ENCODE measurements at places on chromosomes 3 and 15.
A peak's percentile ranks its signal among the peaks of the same experiment; 100 is the strongest.

GRCh38 chr3:169232863-169233262, 430.6 kb downstream of the MECOM start:
- no peak for ATAC-seq

- no peak for ATAC-seq
Measured at GRCh38 chr3:30263925-30264313, 342.5 kb upstream of the TGFBR2 start.

DNA sequence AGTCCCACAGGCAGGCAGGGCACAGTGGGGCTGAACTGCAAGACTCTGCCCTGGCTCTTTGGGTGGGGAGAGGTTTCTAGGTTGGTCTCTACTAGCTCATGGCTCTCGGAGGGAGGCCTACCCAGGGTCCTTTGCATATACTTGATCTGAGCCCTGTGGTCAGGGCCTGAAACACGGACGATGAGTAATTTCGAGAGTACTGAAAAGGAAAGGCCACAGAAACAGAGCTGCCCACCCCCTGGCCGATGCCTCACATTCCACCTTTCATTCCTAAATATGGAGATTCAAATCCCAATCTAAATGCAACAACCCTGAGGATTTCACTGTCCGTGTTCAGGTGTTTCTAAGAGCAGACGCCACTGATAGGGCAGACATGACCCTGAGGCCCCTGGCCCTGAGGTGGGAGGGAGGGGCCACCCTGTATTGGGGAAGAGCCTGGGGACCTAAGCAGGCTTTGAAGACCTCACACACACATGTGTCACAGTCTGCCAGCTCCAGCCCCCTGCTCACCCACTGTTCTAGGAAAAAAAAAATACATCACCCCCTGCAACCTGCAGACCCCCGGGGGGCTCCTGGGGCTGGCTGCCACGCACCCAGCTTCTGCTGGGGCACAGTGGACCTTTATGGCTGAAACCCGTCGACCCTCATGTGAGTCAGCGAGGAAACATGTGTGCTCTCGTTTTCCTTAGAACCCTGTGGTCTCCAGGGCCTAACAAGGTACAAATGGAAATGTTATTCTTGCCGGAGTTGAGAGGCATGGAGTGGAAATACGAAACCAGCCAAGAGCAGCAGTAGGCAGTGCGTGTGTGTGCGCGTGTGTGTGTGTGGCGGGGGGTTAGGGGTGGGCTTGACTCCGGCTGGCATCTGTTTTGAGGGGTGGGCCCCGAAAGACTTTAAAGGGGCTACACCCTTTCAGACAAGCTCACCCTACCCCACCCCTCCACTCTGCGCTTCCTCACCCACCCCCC, 112.7 kb downstream of the CHSY1 start:
- ATAC-seq: no peak

GRCh38 chr15:27723821-27724220, 375.3 kb downstream of the OCA2 start:
- no peak for ATAC-seq

DNA sequence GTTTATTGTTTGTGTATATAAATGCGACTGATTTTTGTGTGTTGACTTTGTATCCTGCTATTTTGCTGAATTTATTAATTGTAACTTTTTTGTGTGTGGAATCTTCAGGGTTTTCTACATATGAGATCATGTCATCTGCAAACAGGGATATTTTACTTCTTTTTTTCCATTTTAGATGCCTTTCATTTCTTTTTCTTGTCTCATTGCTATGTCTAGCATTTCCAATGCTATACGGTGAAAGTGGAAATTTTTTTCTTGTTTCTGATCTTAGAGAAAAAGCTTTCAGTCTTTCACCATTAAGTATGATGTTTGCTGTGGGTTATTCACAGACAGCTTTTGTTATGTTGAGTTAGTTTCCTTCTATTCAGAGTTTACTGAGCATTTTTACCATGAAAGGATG, 31.4 kb downstream of the COMMD2 start:
- no peak for ATAC-seq

DNA sequence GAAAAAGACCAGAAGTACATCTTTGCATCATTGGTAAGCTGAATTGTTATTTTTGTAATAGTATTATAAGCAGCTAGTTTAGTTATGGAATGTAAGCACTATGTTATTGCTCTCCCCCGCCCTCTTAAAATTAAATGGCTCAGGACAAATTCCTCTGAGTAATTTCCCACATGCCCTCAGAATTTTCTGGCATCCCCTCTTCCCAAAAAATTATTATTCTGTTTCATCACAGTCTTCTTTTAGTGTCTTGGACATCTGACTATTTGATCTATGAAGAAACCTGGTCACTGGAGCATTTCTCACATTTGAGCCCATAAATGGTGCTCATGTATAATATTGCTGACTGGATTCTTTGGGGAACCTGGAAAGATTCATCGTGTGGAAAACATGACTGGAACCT, 68.3 kb downstream of the KLHL25 start:
- no peak for ATAC-seq

GRCh38 chr3:41365973-41366372, 166.7 kb downstream of the CTNNB1 start:
- ATAC-seq: no peak

DNA sequence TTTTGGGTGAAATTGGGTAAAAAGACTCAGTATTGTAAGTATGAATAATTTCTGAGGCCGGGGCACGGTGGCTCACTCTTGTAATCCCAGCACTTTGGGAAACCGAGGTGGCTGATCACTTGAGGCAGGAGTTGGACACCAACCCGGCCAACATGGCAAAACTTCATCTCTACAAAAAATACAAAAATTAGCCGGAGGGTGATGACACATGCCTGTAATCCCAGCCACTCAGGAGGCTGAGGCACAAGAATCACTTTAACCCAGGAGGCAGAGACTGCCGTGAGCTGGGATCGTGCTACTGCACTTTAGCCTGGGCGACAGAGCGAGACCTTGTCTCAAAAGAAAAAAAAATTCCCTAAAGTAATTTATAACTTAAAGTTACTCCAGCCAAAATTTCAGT, 162.2 kb downstream of the APBA2 start:
- ATAC-seq: no peak

GRCh38 chr3:148318240-148318639, 379.5 kb upstream of the AGTR1 start:
- ATAC-seq: no peak

DNA sequence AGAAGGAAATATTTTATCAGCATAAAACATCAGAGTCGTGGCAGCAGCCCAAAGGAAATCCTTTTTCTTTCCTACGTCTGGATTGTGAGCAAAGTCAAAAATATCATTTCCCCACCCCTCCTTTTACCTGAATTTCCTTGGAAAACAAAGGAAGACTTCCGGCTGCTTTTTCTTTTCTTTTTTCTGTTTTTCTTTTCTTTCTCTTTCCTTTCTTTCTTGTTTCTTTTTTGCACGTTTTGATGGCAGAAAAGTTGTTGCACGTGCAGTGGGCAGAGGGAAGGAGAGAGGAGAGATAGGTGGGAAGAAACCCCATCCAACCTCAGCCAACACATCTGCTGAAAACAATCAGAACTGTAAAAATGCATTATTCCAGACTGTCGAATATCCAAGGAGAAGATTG, 544 bp upstream of the MYO1E start:
- ATAC-seq: no peak

DNA sequence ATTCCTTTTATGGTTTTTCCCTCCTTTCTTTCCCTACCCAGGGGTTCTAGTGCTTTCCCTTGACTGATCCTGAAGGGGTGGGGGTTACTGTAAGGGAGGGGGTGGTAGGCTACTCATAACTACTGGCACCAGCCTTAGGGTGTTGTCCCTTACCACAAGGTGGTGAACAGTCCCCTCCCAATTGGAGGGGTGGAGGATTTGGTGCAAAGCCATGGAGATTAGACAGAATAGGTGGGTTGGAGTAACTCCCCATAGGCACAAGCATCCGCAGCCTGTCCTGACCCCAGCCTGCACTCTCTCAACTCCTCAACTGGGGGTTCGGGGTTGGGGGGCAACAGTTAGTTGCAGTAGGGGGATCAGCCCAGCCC, 2.6 kb upstream of the HYAL2 start:
- ATAC-seq: no peak

GRCh38 chr3:149085828-149086231, 503 bp downstream of the HLTF start:
- peak; percentile 26 for ATAC-seq

DNA sequence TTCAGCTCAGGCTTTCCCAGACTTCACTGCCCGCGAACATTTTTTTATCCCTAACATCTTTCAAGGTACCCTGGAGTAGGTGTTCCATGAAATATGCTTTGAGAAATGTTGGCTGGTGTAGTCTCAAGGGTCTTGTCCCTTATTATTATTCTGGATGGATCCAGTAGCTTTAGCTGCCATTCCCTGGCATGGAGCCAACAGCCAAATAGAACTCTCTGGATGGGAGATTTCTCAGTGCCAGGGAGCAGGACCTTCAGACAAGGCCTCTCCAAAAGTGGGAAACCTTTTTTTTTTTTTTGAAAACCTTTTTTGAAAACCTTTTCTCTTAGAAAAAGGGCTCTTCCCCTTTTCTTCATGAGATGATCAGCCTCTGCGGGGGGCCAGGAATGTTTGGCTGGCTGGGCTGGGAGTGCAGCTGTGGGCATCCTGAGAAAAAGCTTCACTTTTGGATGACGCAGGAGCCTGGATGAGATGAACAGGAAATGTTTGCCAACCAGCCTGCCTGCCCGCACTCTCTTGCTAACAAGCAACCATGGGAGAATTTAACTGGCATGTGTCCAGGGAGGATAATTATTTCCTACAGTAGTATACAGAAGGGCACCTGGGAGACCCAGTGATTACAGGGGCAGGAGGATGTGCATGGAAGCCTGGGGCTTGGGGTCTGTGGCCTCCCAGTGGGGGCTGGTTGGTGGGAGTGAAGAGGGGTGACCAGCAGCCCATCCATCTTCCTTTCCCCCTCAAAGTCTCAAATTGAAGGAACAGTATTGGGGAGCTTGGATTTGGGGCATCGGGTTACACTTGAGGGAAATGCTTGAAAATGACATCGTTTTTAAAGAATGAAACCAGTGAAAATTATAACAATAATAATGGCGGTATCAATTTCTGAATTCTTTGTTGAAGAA, 109.1 kb upstream of the LRIG1 start:
- no peak for ATAC-seq

DNA sequence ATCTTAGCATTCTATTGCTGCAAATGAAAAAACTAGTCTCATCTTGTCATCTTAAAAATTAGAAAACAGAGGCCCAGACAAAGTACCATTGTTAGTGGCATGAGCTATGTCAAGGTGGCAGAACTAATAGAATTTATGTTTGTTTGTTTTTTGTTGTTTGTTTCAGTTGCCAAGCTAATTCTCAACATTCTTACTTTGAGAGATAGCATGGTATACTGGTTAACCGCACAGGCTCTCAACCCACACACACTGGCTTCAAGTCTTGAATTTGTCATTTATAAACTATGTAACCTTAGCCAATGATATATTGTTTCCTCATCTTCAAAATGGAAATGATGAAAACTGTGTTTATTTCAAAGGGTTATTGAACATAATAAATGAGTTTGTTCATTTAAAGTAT, 367.6 kb upstream of the PLSCR5 start:
- ATAC-seq: no peak

DNA sequence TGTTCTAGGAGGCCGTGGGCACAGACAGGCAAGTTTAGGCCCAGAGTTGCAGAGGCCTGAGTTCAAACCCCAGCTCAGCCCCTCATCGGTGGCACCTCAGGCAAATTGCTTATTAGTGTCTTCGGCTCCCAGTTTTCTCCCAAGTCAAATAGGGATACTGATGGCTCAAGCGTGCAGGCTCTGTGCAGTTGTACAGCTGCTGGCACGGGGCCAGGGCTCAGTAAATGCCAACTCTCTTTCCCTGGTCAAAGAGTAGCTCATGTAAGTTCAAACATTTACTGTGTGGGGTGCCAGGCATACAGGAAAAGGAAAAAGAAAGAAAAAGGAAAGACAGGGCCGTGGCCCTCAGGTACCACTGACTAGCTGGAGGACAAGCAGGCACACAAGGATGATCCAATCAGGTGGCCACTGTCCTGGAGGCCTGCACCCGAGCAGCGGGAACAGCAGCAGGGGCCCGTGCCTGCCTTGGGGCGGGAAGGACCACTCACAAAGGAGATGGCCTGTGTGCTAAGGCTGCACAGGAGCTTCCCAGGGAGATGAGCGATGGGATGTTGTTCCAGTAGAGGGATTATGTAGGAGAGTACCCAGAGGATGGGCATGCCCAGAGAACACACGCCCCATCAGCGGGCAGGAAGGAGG, 70.8 kb downstream of the TBC1D2B start:
- ATAC-seq: no peak

GRCh38 chr3:75272691-75273090, 391.4 kb upstream of the FRG2C start:
- ATAC-seq: no peak

- ATAC-seq: no peak
Measured at GRCh38 chr3:66041116-66041515, 2.4 kb upstream of the MAGI1 start.

DNA sequence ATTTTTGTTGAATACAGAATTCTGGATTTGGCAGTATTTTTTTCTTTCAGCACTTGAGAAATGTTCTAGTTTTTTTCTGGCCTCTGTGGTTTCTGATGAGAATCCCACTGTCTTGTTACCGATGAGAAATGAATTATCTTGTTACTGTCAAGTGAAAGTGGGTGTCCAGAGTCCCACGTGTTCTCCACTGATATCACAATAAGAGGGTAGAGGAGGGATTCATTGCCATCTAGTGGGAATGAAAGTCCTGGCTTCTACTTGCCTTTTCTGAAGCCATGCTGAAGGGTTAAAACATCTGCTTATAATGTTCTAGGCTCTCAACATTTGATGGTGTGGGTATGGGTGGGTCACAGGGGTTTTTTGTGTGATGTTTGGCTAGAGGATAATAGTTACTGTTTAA, 66.1 kb downstream of the SEC22A start:
- no peak for ATAC-seq

- ATAC-seq: peak; percentile 92
Measured at GRCh38 chr15:48423896-48424475, 92.8 kb downstream of the DUT start.

DNA sequence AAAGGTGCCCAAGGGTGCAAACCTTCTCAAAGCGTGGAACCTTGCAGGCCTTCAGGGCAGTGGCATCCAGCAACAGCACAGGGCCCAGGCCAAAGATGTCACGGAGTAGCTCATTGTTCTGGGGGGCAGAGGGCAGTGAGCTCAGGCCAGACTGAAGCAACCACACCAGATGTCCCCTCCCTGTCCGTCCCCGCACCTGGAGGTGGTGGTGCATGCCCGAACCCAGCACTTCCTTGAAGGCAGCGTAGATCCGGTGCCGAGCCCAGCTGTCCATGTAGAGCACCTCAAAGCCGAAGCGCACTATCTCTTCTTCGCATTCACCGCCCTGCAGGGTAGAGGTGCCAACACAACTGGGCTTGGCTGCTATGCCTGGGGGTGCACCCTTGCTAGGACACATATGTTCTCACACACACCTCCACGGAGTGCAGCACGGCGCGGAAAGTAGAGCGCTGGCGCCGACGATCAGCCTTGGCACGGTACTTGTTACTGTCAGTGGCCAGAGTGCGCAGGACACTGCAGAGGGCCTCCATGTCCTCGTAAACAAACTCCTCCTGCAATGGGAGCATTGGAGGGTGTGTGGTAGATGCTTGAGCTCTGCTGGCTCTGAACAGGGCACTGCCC, 3.7 kb downstream of the IFRD2 start:
- ATAC-seq: no peak

GRCh38 chr15:55917881-55918296, 75.5 kb downstream of the NEDD4 start:
- peak; percentile 42 for ATAC-seq

GRCh38 chr15:38253351-38253781, 730 bp downstream of the SPRED1 start:
- ATAC-seq: peak; percentile 16

All from esophagus mucosa (tissue), 1 donor.